ENCODE measurements at places on chromosomes 4 and X. TPM values are rescaled to one million over a fixed set of nuclear protein-coding genes. Genes with fewer than 3 reads are reported as not detected.

GRCh38 chr4:99816545-99817308 lies at the start of gene DAPP1:
TSS of gene DAPP1 (plus strand) at chr4:99816827. CDS start at chr4:99816914, 87 bp downstream.
- no peak for DNase-seq

DNA sequence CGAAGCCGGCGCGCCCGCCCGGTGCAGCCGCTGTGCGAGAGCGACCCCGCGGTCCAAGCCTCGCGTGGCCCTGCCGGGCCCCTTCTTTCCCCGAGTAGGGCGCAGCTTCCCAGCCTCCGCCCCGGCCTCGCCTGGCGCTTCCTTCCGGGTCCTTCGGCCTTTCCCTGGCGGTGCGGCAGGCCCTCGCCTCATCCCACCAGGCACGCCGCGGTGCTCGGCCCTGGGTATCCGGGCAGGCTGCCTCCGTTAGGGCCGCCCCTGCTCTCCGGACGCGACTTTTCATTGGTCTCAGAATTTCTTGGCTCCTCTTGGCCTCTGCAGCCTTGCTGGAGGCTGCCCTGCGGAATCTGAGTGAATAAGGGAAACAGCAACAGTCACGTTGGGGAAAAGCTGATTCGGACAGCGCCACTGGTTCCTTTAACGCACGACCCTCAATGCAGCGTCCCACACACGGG lies 429 bp downstream of the UVSSA start:
- DNase-seq: peak; percentile 82

The MAGEA2B gene
- total RNA-seq: not detected

- no peak for DNase-seq
Observed at GRCh38 chrX:124239324-124239723, 93.1 kb upstream of the TEX13D start.

GRCh38 chr4:18733961-18734360 lies 712.4 kb upstream of the LCORL start:
- no peak for DNase-seq

- no peak for DNase-seq
Observed at GRCh38 chr4:169234137-169234855, 36.5 kb downstream of the SH3RF1 start.

DNA sequence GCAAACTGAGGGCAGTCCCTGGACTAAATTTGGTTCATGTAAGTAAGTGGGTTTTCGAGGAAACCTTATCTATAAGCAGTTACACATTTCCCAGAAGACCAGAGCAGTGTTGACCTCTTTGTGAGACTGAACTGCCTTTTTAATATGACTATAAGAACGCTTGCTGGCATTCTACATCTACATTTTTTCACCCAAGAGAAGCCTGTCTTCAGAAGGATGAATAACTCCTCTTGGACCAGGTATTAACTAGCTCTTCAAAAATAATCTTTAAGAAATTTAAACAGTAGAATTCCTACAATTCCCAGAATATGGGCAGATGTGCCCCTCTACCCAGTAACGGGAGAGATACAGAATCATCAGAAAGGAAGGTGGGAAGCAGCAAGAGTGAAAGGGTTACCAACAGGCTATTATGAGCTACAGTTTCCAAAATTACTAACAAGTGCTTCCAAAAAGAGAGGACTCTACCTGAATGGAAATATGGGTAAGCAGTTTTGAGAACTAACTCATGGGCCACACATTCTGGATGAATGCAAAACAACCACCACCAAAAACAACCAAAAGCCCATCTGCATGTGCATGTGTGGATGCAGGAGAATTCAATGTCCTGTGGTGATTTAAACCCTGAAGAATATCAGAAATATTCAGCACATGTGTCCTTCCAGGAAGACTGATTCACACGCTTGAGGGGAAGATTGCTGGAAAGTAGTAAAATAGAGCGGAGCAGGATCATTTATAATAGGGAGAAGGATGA lies 17.4 kb downstream of the BBS12 start:
- DNase-seq: no peak

- no peak for DNase-seq
Observed at GRCh38 chrX:6770936-6771335, 236.0 kb upstream of the VCX3A start.

DNA sequence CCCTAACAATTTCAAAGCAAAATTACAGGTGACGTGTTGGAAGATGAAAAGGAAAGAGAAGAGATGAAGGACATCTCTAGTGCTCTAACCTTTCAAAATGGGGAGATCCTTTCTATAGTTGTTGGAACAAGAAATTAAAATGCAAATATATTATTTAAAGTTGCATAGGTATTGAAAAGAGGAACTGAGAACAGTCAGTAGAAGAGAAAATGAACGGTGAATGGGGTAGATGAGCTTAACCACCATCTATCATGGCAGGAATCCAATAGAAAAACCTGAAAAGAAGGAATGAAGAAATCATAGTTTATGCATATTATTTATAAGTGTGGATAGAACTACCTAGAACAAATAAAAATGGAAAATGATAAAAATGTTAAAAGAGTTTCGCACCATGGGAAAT lies 42.0 kb downstream of the ANXA5 start:
- DNase-seq: no peak

DNA sequence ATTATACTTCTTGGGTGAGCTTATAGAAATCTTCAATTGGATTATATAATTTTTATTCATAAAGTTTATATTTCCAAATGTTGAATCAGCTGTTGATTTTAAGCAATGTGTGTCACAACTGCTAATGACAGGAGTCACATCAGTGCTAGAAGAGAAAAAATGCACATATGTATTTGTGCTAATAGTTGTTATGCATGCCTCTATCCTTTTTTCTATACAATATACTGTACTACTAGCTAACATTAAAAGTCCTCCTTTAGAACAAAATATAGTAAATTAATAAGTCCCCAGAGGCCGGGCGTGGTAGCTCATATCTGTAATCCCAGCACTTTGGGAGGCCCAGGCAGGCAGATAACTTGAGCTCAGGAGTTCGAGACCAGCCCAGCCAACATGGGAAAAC lies 23.7 kb upstream of the HNRNPD start:
- DNase-seq: no peak

GRCh38 chrX:127404161-127404560 lies 584.6 kb downstream of the PRR32 start:
- no peak for DNase-seq

The NEIL3 gene
- total RNA-seq: 4.7 TPM

The BMP3 gene
- total RNA-seq: not detected

The SPANXC gene
- total RNA-seq: not detected

DNA sequence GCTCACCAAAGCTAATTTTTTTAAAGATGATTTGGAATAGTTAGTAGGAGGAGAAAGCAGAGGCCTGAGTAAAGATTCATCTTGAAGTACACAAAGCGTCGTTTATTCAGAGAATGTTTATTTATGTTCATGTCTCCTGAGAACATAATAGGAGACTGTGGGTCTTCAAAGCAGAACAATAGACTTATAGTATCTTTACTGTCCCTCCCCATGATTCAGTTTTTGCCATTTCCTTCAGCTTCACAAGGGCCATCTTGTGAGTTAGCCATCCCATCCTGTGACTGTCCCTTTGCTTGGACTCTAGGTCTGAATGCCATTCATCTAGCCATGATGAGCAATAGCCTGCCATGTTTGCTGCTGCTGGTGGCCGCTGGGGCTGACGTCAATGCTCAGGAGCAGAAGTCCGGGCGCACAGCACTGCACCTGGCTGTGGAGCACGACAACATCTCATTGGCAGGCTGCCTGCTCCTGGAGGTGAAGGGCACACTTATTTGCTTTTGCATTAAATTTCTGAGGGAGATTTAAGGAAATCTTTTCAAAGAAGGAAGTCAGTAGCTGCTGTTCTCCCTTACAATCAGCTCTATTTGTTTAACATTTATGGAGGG lies 105.8 kb downstream of the NFKB1 start:
- no peak for DNase-seq

- no peak for DNase-seq
Observed at GRCh38 chr4:48372272-48372671, 30.9 kb downstream of the SLAIN2 start.

DNA sequence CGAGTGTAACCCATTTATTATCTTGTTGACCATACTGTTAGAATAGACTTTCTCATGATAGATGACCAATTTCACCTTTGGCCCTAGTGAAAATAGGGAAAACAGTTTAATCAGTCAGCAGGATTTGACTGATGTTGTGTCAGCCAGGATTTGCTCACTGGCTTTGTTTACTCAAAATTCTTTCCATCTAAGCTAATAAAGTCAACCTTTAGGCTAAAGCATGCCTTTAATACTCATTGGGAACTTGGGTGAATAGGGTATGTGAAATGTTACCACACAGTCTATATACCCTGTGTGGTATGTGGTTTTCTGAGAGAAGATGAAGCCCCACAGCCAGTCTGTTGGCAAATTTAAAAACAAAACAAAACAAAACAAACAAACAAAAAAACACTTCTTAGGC lies 18.7 kb upstream of the SPANXB1 start:
- DNase-seq: no peak

DNA sequence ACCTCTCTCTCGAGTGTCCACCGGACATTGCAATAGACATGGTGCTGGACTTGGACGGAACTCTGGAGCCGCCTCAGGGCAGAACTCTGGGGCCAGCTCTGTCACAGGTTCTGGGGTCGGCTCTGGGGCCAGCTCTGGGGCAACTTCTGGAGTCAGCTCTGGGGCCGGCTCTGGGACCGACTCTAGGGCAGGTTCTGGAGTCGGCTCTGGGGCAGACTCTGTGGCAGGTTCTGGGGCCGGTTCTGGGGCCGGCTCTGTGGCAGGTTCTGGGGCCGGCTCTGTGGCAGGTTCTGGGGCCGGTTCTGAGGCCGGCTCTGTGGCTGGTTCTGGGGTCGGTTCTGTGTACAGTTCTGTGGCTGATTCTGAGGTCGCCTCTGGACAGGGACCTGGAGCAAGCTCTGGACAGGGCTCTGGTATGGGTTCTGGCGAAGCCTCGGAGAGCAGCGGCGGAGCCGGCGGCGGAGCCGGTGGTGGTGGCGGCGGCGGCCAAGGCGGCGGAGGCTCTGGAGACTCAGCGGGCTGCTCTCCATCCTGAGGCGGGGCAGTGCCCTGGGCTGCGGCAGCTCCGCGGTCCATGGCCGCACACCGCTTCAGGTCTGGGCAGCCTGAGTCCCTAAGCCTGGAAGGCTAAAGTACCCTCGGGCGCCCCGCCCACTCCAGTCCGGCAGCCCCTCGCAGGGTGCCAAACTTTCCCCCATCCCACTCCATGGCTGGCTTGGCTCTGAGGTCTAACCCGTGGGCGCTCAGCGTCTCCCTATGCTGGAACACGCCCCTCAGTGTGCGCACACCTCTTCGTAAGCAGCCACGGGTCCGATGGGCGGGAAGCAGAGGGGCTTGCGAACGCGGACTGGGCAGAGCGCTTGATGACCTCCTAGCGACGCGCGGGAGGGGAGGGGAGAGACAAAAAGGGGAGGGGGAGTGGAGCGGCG lies at the start of gene DGKK:
DGKK (minus strand) TSS at position 723 of the 929 bp plus-strand sequence; CDS start at position 576, 147 bp downstream.
- no peak for DNase-seq

DNA sequence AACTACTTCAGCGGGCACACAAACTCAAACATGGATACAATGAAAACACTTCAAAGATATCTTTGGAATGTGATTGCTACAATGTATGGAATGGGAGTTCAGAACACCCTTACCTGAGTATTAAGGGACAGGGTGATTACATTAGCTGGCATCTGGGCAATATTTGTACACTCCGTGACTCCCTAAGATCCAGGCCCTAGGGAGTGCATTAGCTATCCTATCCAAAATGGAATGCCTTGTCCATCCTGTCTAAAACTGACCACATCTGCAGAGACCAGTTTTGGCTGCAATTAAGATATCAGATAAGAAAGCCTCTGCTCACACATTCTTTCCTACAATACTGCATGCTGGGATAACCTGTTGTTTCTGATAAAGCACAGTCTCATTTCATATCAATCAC lies 176.6 kb upstream of the EMCN start:
- DNase-seq: no peak

GRCh38 chrX:76148753-76149152 lies 24.1 kb upstream of the PBDC1 start:
- DNase-seq: peak; percentile 8

- DNase-seq: no peak
Observed at GRCh38 chr4:137775701-137776100, 243.4 kb upstream of the PCDH18 start.

The UGT2B7 gene
- total RNA-seq: not detected

GRCh38 chrX:22666441-22666840 lies 333.3 kb upstream of the DDX53 start:
- DNase-seq: no peak

The LRIT3 gene
- not detected for total RNA-seq

The SYP gene
- total RNA-seq: 8.7 TPM

GRCh38 chrX:154376774-154377173 lies 2.3 kb upstream of the EMD start:
- no peak for DNase-seq

The STPG2 gene
- total RNA-seq: 0.12 TPM

The TMPRSS11F gene
- not detected for total RNA-seq

DNA sequence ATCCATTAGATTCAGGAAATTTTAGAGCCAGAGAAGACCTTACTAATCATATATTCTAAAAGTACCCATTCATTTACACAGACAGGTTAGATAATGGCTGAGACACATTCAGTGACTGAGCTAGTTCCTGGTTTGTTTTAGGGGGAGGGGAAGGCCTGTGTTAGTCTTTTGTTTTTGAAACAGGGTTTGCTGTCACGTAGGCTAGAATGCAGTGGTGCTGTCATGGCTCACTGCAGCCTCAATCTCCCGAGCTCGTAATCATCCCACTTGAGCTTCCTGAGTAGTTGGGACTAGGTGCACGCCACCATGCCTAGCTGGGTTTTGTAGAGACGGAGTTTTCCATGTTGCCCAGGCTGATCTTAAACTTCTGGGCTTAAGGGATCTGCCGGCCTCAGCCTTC lies 10.1 kb downstream of the RBPJ start:
- no peak for DNase-seq

DNA sequence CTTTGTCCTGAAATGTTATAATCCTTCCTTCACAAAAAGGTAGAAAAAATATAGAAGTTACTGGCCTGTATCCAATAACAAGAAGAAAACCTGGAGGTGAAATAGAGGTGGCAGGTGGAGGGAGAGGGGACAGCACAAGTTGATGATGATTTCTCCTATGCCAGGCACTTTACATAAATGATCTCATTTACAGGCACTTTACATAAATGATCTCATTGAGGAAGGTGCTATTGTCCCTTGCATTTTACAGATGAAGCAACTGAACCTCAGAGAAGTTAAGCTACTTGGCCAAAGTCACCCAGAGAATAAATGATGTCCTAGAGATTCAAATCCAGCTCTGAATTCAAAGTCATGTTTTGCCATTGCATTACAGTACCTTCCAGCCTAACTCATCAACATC lies 7.1 kb upstream of the OPHN1 start:
- DNase-seq: no peak

The TAB3 gene
- 4.5 TPM for total RNA-seq

GRCh38 chr4:185167234-185167633 lies 24.2 kb downstream of the SLC25A4 start:
- DNase-seq: no peak

The ERVMER34-1 gene
- not detected for total RNA-seq
